ENCODE measurements at places on chromosomes 12 and 14.
A peak's percentile ranks its signal among the peaks of the same experiment; 100 is the strongest.

GRCh38 chr14:52073251-52073650 is 4.4 kb upstream of the NID2 start:
- DNase-seq: no peak

DNA sequence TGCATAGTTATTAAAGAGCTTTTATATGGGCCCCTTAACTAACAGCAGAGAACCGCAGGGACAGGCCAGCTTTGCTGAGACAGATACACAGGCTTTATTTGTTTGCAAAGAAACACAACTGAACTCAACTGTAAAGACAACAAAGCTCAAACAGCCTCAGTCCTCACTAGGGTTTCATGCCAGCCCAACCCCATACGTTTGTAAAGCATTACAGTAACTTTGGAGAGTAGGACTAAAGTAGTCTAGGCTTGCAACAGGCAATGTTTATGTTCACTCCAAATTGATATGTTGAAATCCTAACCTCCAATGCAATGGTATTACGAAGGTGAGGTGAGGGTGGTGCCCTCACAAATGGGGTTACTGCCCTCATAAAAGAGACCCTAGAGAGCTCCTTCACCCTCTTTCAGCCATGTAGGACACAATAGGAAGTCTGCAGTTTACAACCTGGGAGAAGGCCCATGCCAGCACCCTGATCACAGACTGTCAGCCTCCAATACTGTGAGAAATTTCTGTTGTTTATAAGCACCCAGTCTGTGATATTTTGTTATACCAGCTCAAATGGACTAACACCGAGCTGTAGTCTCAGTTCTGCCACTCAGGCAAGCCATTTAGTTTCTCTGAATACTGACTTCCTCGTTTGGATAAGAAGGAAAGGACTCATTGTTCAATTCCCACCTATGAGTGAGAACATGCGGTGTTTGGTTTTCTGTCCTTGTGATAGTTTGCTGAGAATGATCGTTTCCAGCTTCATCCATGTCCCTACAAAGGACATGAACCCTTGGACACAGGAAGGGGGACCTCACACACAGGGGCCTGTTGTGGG is 35.2 kb downstream of the PPM1H start:
- DNase-seq: no peak

DNA sequence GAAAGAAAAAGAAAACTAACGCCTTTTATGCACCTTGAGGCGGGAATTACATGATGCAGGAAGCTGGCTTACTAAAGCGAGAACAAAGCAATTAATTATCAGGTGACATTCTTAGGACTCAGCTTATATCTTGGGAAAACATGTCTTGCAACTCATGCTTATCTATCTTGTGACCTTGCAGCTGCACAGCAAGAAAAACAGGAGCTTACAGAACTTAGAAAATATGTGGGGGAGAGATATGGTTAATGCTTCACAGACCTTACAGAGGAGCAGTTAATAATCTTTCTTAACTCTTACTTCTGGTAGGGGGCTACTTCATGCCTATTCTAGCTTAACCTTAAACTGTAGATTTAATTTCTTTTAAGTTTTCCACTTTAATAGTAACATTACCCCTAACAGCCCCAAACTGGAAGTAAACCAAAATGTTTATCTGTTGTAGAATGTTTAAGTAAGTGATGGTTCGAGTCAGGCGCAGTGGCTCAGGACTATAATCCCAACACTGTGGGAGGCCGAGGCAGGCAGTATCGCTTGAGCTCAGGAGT is 13.2 kb upstream of the OR11G2 start:
- DNase-seq: no peak

- DNase-seq: no peak
Observed at GRCh38 chr12:68786929-68787328, 21.0 kb upstream of the MDM2 start.

- DNase-seq: no peak
Observed at GRCh38 chr12:120190386-120190785, 4.1 kb downstream of the GCN1 start.

GRCh38 chr14:36176524-36176923 is at the start of gene PTCSC3:
PTCSC3 (minus strand) TSS chr14:36176722.
- no peak for DNase-seq

DNA sequence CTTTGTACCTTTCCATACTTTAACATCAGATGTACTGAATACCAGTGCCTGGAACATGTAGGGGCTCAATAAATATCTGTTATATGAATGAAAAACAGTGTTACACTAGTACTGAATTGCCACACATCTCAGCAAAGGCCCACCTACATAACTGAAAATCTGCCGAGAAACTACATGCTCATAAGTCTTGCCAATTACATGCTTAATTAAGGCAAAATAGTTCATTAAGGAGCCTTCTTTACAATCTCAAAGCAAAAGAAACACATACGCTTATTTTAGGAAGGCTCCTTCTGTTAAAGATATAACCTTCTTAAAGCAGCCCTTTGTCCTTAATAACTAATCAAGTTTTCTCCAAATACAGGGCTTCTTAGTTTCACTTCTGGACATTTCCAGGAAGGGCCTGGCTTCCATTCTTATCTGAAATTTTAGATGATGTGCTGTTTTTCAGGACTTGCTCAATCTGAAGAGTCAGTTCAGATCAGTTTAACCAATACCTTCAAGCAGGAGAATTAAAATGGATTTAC is 11.5 kb downstream of the LIMA1 start:
- DNase-seq: no peak

- DNase-seq: peak; percentile 17
Observed at GRCh38 chr14:102778338-102779083, 1.3 kb downstream of the TRAF3 start.

GRCh38 chr12:114823724-114824123 is 139.7 kb upstream of the TBX3 start:
- no peak for DNase-seq

DNA sequence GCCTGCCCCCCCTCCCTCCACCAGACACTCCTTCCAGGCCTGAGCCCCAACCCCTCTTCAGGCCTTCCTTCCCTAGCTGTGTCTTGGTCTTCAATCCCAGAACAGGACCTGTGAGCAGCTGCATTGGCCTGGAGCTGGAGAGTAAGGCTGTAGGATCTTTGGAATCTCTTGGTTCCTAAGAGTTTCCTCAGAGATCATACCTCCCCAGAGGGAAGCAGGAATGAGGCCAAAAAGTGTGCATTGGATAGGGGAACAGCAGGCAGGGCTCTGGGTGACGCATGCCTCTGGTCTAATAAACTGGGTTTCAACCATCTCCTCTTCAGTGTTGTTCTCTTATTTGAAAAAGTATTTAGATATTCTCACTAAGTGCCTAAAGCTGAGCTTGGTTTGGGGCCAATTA is 1.8 kb upstream of the SMARCD1 start:
- DNase-seq: no peak

DNA sequence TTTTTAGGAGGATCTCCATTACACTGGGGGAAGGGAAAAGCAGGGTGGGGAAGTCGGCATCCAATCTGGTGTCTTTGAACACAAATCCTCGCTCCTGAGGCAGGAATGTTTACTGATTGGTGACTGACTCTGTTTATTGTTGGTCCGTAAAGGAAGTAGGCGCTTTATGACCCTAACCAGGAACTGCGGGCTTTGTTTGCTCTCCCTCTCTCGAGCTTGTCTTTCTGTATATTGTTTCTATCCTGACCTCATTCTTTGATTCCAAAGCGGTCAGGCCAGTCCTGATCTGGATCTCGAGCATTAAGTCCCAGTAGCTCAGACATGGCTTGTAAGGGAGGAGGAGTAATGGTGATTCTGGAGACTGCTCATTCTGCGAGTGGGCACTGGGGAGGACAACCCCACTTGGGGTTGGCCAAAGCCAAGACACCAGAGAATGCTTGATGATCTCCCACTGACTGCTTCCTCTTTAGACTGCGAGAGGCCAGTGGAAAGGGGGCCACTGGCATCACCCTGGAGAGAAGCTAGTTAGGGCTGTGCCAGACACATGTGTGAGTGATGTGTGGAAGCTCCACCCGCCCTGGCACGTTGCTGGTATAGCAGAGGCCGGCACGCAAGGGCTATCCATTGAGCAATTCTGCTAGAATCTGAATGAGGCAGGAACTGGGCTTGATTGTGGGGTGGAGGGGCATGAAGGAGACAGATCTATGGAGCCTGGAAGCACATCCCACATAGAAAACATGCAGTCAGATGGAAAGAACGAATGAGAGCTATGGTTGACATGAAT is 194.6 kb downstream of the PAX9 start:
- no peak for DNase-seq

DNA sequence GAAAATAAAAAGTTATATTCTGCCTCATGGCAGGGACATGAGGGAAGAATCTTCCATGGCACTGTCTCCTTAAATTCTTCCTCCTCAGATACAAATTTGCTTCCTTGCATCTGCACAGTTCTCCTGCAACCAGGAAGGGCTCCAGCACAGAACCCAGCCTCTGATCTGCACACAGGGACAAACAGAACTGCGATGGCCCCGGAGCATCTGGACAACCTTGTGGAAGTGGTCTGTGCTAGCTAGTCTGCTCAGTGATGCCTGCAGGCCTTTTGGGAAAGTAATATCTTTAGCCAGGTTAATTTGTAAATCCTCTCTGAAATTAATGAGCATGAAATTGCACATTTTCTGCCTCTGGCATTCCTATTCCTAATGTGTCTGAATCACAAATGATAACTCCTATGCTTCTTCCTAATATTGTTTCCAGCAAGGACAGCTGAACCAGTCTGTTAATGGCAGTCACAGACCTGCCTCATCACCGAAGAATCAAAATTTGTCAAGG is 74.8 kb downstream of the GRIP1 start:
- DNase-seq: no peak

- no peak for DNase-seq
Observed at GRCh38 chr14:104689109-104689880, at the start of gene INF2. INF2 (plus strand) TSS chr14:104689618; CDS start chr14:104701366, 11,748 bp downstream.

DNA sequence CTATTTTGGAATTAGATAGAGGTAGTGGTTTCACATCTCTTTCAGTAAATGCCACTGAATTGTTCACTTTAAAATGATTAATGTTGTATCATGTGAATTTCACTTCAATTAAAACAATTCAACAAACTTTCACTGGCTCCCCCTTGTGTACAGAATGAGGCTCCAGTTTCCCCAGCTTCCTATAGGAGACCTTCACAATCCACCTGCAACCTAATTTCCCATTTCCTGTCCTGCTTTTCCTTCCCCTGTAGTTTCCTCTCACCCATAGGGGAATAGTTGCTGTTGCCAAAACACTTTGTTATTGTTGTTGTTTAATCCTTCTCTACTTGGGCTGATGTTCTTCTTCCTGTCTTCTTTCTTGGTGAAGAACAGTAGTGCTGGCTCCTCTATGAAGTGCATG is 59.8 kb downstream of the NPAS3 start:
- peak; percentile 12 for DNase-seq

DNA sequence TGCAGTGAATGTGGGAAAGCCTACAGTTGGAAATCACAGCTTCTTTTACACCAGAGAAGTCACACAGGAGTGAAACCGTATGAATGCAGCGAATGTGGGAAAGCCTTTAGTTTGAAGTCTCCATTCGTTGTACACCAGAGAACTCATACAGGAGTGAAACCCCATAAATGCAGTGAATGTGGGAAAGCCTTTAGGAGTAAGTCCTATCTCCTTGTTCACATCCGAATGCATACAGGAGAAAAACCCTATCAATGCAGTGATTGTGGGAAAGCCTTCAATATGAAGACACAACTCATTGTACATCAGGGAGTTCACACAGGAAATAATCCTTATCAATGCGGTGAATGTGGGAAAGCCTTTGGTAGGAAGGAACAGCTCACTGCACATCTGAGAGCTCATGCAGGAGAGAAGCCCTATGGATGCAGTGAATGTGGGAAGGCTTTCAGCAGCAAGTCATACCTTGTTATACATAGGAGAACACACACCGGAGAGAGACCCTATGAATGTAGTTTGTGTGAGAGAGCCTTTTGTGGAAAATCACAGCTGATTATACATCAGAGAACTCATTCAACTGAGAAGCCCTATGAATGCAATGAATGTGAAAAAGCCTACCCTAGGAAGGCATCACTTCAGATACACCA is 24.6 kb downstream of the ZNF26 start:
- DNase-seq: no peak

- peak; percentile 48 for DNase-seq
Observed at GRCh38 chr12:112839386-112839972, 47.9 kb downstream of the RPH3A start.

GRCh38 chr12:19915392-19916195 is 452.7 kb upstream of the PDE3A start:
- DNase-seq: peak; percentile 32

DNA sequence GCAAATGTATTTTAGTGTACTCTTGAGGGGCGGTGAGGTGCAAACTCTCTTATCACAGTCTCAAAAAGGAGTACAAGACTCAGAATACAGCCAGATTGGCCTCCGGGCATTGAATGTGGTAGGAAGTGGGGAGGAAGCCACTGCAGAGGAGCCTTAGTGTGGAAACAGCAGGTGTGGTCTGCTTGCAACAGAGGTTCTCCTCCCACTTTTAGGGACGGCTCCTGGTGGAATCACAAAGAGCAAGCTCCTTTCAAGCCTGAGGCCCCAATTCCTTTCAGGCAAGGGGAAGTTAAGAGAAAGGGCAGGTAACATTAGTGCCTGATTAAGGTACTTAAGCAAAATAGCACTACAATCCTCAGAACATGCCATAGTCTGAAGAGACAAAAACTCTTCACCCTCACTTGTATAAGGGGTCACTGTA is 23.7 kb upstream of the SLC2A3 start:
- no peak for DNase-seq

DNA sequence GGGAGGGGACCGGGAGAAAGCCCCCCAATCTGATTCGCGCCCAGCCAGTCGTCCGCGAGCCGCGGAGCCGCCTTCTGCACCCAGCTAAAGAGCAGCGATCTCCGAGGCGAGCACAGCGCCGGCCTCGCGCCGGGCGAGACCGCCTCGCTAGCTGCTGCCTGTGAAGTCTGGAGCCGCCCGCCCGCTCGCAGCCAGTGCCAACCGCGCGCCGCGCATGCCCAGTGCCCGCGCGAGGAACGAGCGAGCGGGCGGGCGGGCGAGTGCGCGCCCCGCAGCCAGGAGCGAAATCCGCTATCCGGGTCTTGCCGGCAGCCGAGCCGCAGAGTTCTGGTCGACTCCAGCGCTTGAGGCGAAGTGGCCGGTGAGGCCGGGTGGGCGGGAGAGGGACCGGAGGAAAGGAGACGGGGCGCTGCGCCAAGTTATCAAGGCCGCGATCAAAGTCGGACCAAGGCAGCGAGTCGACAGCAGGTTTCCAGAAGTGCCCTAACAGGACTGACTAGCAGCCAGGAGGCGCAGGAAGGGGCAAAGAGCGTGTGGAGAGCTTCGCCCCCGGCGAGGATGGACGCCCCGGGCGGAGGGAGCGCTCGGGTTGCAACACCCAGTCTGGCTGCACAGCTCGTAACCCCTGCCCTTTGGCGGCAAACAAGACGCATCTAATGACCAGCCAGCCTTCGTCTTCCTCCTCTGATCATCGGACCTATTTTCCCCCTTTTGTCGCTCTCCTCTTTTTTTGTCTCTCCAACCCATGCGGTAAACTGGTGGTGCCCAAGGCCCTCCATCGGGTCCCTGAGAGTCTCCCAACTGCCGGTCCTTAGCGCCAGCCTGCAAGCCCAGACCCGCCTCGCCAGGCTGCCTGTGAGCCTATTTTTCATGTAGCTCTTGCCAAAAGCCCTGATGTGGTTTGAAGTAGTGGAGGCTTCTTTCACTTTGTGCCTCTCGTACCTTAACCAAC is at the start of gene EPS8:
EPS8 (minus strand) TSS at position 169 of the 952 bp plus-strand sequence. CDS start 106,437 bp downstream, outside the sequence.
- DNase-seq: peak; percentile 74

- no peak for DNase-seq
Observed at GRCh38 chr12:107258780-107259179, 165.4 kb upstream of the CRY1 start.
